Left cardiac atrium (tissue), 4 donors: ENCODE measurements at places on chromosomes 1 and 21.

DNA sequence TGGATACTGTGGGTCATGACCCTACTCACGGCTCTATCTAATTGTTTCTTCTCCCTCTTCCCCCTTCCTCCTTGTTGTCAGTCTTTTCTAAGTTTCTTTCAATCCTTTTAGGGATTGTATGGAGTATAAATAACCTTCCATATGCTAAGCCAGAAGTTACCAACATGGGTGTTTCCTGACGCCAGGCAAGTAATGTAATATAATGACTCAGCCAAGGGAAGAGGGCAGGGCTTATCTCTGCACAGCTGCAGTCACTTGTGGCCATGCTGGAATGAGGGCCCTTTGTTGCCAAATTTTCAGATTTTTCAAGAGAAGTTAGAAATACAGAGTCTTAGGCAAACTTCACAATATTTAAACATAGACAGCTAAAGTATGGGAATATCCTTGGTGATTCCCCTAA, 194.6 kb downstream of the ST6GALNAC3 start:
- no peak for DNase-seq

DNA sequence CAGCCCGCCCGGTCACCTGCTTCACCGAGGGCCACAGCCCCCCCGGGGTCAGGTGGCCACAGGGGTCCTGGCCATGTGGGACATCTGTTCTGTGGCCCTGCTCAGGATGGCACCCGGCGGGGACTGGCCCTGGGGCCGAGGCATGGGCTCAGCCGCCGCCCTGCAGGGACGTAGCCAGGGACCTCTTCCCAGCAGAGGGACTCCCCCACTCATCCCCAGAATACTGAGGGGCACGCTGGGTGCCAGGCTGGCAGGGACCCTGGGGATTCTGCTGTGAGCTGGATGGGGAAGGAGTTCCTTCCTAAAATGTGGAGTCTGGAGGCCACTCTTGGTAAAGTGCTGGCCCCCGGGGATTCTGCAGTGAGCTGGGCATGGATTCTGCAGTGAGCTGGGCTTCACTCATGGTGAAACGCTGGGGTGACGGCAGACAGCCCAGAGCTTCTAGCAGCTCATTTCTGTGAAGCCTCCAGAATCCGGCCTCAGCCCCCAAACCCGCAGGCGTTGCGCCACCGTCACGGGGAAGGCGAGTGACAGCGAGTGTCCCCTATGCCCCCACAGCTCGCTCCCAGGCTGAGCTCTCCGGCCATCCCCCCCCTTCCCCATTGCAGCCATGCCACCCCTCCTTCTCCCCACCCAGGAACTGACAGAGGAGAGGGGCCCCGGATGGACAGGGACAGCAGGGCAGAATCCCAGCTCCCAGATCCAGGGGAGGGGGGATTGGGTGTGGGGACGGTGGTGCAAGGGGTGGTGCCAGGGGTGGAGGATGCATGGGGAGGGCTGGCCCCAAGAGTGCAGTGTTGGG, 1.4 kb downstream of the ITGB2 start:
- peak; percentile 24 for DNase-seq

- no peak for DNase-seq
These were observed 110.5 kb upstream of the KCND3 start for GRCh38 chr1:112099979-112100378.

DNA sequence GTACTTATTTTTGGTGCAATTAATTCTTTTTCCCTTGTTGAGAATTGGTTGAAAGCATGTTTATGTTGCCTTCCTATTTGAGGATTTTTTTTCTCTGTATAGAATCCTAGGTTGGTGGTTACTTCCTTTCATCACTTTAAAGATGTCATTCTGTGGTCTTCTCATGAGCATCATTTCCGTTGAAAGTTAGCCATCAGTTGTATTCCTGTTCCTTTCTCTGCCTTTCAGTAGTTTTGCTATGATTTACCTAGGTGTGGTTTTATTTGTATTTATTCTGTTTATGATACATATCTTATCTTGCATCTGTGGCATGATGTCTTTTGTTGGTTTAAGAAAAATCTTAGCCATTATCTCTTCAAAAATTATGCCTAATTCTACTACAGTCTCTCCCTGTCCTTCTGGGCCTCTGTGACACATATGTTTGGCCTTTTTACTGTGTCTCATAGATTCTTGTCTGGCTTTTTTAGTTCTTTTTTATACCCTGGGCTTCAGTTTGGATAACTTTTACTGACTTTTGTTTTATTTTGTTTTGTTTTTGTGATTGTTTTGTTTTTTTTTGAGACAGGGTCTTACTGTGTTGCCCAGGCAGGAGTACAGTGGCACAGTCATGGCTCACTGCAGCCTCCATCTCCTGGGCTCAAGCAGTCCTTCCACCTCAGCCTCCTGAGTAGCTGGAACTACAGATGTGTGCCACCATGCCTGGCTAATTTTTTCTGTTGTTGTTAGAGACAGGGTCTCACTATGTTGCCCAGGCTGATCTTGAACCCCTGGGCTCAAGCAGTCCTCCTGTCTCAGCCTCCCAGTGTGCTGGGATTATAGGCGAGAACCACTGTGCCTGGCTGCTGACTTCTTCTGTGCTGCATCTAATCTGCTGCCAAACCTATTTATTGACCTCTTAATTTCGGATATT, 24.1 kb downstream of the PTGFRN start:
- DNase-seq, result no peak

- no peak for DNase-seq
These were observed 34.0 kb upstream of the ADGRL4 start for GRCh38 chr1:79040424-79041082.

GRCh38 chr1:26125946-26126320, 14.3 kb downstream of the PDIK1L start:
- no peak for DNase-seq

DNA sequence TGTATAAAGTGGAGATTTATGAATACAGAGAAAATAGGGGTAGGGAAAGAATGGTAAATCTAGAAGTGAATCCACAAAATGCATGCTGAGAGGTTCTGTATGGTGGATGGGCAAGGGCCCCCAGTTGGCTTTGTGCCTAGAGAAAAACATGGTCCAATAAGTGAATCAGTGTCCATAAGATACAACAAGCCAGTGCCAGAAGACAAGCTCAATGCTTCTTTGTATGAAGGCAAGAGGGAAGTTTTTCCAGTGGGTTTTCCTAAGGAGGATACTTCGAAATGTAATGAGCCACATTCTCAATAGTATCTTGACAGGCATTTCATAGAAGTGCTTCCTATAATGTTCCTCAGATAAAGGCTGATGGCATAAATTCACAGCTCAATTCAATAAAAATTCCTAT, 169.4 kb upstream of the HMCN1 start:
- DNase-seq, result no peak

- no peak for DNase-seq
These were observed 32.3 kb downstream of the CCDC185 start for GRCh38 chr1:223425550-223425949.

DNA sequence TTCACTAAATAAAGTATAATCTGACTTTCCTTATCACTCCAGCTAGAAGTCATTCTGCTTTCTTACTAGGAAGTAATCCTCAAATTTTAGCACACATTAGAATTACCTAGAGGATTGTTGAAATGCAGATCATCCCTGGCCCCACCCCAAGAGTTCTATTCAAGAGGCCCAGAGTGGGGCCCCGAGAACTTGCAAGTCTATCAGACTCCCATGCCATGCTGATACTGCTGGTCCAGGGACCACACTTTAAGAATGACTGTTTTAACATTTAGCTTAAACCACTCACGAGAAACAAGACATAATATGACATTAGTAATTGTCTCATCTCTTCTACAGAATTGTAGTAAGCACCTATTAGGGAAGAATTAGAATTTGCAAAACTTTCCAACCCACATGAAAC, 7.7 kb upstream of the SYNJ1 start:
- DNase-seq, result no peak

- no peak for DNase-seq
These were observed 31.4 kb downstream of the PODN start for GRCh38 chr1:53093451-53093754.

DNA sequence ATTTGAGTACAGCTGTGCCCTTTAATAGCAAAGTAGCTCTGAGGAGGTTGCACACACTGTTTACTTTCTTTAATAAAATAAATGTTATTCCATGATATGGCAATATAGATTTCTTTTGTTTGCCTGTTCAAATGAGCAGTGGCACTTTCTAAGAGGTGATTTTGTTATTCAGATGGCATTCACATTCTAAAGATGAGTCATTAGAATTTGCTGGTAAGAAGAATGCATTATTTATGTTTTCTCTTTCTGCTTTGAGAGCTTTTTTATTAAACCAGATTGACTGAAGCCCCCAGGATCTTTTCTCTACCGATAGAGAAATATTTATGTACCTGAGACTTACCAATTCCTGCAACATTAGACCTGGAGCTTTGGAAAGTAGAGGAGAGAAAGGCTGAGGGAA, 11.2 kb upstream of the LEPR start:
- no peak for DNase-seq

- peak; percentile 85 for DNase-seq
These were observed 995 bp downstream of the ID3 start for GRCh38 chr1:23558140-23558871.

GRCh38 chr1:54176621-54177327, 23.1 kb downstream of the CYB5RL start:
- DNase-seq, result no peak
